Activated T-cell treated with anti-CD3 and anti-CD28 coated beads, Interleukin-2, amount 50 U/mL, for 72 hours (primary cell): ENCODE measurements at places on chromosomes 4 and X. TPM values are rescaled to one million over a fixed set of nuclear protein-coding genes. Genes with fewer than 3 reads are reported as not detected.
A peak's percentile ranks its signal among the peaks of the same experiment; 100 is the strongest.

The IL13RA2 gene
- not detected for total RNA-seq

The LRIT3 gene
- 0.46 TPM for total RNA-seq

The TRAM1L1 gene
- total RNA-seq: not detected

The F8A3 gene
- 0.23 TPM for total RNA-seq

The SHISA3 gene
- 0.23 TPM for total RNA-seq

The EDA2R gene
- total RNA-seq: 10.5 TPM

GRCh38 chr4:173264245-173264644 is 69.9 kb downstream of the HMGB2 start:
- peak overlapping the region; percentile 1 for H3K27ac ChIP-seq
- H3K4me3 ChIP-seq: peak overlapping the region; percentile 52
- no peak for DNase-seq
- H3K27me3 ChIP-seq: no peaks in the 10 kb centered on the region
- no peaks in the 10 kb centered on the region for H3K36me3 ChIP-seq
- peaks cover 18% of the 10 kb centered on the region for H3K4me1 ChIP-seq

- no peak overlapping the region for H3K4me3 ChIP-seq
- H3K36me3 ChIP-seq: no peaks in the 10 kb centered on the region
- no peak overlapping the region for H3K27ac ChIP-seq
- no peak for DNase-seq
- H3K27me3 ChIP-seq: peaks cover 33% of the 10 kb centered on the region
Measured at GRCh38 chrX:132433001-132433400, 55.8 kb downstream of the MBNL3 start.

DNA sequence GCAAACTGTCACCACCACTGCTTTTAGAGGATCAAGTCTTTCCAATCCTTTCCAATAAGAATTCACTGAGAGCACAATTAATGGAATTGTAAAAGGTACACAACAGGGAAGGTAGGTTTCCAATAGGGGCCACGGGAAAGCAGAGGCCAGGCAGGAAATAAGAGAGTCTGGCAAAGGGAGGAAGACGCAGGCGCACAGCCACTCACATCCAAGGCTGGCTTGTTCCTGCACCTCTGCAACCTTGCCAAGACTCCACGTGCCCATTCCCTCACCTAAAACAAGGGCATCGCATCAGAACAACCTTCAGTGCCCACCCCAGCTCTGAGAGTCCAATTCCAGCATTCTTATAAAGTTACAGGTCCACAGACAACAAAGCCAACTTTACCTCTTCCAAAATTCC is 81.2 kb downstream of the AFAP1 start:
- no peak for DNase-seq
- no peaks in the 10 kb centered on the region for H3K27me3 ChIP-seq
- H3K36me3 ChIP-seq: no peaks in the 10 kb centered on the region
- H3K4me1 ChIP-seq: peaks cover 46% of the 10 kb centered on the region
- H3K4me3 ChIP-seq: no peak overlapping the region

DNA sequence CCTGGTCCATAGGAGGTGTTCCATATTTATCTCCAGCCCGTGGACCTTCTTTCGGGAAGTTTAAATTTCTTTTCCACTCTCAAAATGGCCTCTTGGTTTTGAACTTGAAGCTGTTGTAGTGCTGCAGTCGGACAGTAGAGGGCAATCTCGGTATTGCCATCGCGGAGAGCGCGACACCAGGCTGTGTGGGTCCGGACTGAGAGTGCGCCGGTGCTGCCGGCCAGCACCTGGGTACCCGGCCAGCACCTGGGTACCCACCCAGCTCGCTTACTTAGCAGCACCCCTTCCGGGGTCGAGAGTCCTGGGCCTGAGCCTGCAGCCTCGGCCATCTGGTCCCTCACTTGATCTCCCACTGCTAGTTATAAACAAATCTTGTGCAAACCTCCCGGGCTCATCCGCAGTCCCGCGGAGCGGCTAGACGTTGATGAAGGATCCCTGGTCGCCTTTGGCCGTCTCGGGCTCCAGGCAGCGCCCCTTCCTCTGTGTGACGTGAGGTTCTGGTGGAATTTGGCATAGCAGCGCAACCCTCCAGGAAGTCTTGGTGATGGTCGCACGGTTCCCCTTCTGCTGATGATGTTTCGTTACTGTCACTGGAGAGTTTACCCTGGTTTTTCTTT is 18.0 kb downstream of the FAM9A start:
- H3K4me3 ChIP-seq: peak overlapping the region; percentile 36
- no peaks in the 10 kb centered on the region for H3K4me1 ChIP-seq
- no peaks in the 10 kb centered on the region for H3K36me3 ChIP-seq
- H3K27me3 ChIP-seq: peaks cover 9% of the 10 kb centered on the region
- no peak overlapping the region for H3K27ac ChIP-seq

DNA sequence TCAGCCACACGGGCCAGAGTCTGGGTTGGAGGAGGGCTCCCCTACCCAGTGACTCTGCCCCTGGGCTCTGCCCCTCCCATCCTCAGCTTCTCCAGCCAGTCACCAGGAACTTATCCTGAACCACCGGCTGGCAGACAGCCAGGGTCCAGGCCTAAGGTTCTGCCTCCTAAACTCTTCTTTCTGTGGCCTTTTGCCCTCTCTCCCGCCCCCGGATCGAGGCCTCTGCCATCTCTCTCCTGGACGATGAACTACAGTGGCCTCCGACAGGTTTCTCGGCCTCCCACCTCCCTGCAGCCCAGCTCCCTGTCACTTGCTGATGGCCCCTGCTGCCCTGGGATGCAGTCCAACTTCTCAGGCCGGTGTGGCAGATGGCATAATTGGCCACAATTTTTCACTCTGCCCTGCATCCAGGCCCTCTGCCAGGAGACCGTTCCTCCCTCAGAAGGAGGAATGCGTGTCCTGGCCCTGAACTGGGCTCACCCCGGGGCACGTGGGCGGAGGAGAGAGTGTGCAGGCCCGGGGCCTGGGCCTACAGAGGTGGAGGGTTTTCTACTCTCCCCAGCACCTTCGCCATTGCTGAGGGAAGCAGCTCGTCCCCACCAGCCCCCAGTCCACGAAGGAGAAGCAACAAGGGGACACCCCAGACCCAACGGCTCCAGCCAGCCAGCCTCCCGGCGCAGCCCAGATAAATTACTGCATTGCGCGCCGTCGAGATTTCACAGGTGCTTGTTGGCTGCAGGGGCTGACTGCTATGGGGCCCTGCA is 81.9 kb upstream of the LRPAP1 start:
- no peak overlapping the region for H3K27ac ChIP-seq
- H3K36me3 ChIP-seq: no peaks in the 10 kb centered on the region
- no peaks in the 10 kb centered on the region for H3K4me1 ChIP-seq
- H3K4me3 ChIP-seq: no peak overlapping the region
- no peak for DNase-seq
- peaks cover 11% of the 10 kb centered on the region for H3K27me3 ChIP-seq
